ENCODE measurements at places on chromosomes 7 and 10.

DNA sequence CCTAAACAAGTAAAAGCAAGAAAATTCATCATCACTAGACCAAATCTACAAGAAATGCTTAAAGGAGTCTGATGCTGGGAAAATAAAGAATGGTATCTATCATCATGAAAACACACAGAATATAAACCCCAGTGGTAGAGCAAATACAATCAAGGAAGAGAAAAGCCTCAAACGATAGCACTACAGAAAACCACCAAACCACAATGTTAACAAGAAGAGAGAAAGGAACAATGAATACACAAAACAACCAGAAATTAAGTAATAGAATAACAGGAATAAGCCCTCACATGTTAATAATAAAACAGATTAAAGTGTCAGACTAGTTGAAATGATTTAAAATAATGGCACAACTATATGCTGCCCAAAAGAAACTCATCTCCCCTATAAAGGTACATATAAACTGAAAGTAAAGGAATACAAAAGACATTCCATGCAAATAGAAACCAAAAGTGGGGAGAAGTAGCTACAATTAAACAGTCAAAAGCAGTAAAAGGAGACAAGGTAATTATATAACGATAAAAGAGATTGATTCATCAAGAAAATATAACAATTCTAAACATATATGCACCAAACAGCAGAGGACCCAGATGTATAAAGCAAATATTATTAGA lies 77.3 kb downstream of the JMJD1C start:
- no peak for DNase-seq

DNA sequence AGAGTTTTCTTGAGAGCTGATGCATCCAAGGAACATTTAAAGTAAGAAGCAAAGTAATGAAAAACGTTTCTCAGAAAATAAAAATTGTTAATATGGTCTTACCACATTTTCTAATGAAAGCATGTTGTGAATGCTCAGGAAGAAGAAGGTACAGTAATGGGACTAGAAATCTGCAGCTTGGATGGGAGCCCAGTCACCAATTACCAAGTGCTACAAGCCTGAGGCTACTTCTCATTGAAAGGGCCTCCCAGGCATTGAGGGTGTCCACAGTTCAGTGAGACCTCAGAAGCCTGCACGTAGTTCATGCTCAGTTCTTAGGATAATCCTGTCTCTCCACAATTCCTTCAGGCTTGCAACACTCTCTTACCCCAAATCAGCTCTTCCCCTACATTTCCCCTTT lies 17.6 kb downstream of the PTN start:
- DNase-seq = no peak

DNA sequence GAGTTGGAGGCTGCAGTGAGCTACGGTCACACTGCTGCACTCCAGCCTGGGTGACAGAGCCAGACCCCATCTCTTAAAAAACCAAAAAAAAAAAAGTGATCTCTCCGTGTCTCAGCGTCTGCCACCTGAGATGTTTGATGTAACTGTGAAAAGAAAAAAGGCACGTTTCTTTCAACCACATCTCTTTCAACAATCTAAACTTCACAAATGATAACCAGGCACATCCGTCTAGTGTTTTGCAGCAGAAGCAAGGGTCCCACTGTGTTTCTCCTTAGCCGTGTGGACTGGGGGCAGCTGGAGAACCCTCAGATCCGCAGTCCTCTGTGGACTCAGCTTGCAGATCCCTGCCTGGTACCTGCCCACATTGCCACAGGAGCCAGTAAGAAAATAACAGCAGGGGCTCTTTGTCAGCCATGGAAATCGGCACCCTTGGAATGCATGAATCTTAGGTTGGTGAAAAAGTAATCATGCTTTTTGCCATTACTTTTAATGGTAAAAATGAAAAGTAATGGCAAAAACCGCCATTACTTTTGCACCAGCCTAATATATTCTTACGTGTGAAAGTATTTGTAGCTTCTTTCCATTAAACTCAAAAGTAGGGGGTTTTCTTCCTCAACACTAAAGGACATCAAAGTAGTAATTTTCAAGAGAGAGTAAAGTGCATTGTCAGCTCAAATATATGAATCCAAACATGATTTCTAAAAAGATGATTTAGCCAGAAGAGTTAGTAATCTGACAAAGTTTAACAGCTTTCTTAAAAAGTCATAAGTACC lies 276.5 kb downstream of the CCDC3 start:
- no peak for DNase-seq

GRCh38 chr10:96376483-96376882 lies 17.7 kb upstream of the OPALIN start:
- no peak for DNase-seq
